ENCODE measurements at places on chromosomes 5 and 9. TPM values are rescaled to one million over a fixed set of nuclear protein-coding genes. Genes with fewer than 3 reads are reported as not detected.

The SLC36A3 gene
- not detected for total RNA-seq

The NUTM2F gene
- not detected for total RNA-seq

The PPWD1 gene
- 28.2 TPM for total RNA-seq

The FGF10 gene
- total RNA-seq = 15.7 TPM

GRCh38 chr9:82332018-82332773, 343.6 kb downstream of the SPATA31D1 start:
- DNase-seq = no peak

DNA sequence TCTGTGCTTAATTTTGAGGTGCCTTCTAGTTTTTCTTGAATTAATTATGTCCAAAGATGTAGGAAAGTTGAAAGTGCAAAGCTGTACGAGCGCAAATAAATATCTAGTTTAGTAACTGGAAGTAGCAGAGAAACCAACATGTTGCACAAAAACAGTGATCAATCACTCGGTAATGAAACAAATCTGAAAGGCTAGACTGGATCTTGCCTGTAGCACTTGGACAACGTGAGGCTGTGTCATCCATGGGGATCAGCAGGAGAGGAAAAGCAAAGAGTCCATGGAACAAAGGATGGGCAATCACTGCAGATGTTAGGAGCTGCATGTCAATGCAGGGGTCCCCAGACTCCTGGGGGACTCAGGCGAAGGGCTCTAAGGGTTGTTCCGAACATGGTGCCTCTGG, 424.2 kb downstream of the IRX1 start:
- DNase-seq = no peak

DNA sequence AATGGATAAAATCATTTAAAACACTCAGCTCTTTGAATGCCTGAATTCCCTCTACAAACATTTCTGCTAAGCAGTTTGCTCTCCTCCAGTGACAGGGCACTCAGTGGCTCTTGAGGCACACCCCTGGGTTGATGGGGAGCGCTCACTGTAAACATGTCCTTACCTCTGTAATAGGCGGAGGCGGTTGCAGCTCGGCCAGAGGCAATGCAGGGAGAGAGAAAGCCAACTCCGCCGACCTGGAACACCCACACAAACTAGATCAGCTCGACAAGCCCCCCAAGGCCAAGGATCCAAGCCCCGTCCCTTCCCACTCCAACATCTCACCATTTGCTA, 329 bp downstream of the CDC23 start:
- DNase-seq = no peak

DNA sequence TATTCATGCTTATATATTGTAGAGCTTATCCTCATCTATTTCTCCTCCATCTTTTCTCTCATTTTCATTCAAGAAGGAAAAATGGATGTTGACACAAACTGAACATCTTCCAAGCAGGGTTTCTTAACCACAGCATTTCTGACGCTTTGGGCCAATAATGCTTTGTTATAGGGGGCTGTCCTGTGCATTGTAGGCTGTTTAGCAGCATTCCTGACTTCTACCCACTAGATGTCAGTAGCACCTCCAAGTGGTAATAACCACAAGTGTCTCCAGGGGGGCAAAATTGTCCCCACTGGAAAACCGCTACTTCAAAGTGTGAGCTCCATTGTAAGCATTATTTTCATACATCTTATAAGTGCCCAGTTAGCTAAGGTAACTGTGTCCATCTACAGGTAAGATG, 2.6 kb upstream of the TXNDC8 start:
- no peak for DNase-seq

- no peak for DNase-seq
Measured at GRCh38 chr5:55541056-55541635, 6.4 kb upstream of the PLPP1 start.

- no peak for DNase-seq
Measured at GRCh38 chr5:33420946-33421345, 19.8 kb upstream of the TARS1 start.

GRCh38 chr5:98796197-98796972, 22.9 kb downstream of the RGMB start:
- DNase-seq = no peak
